ENCODE measurements at places on chromosomes 5 and 9.

GRCh38 chr5:172611913-172612312, 29.1 kb upstream of the NEURL1B start:
- DNase-seq, result no peak

DNA sequence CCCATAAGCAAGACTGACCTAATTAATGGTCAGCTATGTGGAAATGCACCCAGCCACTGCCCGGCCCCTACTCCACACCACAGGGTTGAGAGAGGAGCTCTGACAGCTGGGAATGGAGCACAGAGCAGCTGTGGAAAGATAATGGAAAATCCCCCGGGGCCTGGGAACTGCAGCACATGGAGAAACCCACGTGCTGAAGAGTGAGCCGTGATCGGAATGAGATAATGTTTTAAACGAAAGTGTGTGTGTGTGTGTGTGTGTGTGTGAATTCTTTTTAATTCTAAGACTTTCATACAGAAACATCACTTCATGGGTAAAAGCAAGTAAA, 13.1 kb upstream of the SLC12A7 start:
- no peak for DNase-seq

GRCh38 chr9:136928591-136928990, 15.9 kb downstream of the FBXW5 start:
- DNase-seq, result no peak

GRCh38 chr5:81590498-81591384, 160.2 kb downstream of the SSBP2 start:
- no peak for DNase-seq

- DNase-seq, result no peak
These were observed 425.9 kb upstream of the MPDZ start for GRCh38 chr9:13705373-13705772.

DNA sequence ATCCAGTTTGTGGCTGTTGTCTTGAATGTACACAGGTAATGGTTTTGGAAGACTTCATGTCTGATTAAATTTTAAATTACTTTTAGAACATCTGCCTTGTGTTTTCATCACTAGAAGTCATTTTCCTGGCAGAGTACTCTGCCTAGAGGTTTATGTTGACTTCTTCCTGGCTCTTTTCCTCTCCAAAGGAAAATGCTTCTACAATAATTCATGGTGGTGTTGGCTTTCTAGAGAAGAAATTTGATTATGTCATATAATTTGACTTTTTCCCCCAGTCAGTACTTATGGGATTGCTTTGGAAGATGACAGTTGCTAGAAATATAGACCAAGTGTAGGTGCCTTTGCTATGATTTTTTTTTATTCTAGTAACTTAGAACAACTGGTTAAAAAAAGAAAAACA, 46.8 kb downstream of the F2RL2 start:
- no peak for DNase-seq

DNA sequence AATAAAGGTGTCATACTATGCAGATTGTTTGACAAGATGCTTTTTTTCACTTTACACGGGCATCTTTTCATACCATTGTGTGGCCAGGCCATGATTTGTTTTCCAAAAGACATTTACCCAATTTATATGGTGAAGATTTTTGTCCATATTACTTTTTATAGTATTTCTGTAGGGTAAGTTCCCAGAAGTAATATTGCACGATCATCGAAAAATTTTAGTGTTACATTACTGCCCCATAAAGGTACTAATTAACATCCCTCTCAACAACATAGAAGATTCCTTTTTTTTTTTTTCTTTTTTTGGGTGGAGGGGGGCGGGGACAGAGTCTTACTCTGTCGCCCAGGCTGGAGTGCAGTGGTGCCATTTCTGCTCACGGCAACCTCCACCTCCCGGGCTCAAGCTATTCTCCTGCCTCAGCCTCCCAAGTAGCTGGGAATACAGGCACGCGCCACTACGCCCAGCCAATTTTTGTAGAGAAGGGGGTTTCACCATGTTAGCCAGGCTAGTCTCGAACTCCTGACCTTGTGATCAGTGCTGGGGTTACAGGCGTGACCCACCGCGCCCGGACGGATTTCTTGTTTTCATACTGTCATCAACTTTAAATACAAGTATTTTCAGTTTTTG, 1.2 kb upstream of the ROPN1L start:
- no peak for DNase-seq

- DNase-seq, result no peak
These were observed 54.1 kb upstream of the DMRTA1 start for GRCh38 chr9:22392523-22392922.

- no peak for DNase-seq
These were observed 187.2 kb upstream of the CDH10 start for GRCh38 chr5:24831989-24832388.

GRCh38 chr9:1157836-1158235, 107.7 kb downstream of the DMRT2 start:
- DNase-seq, result no peak

DNA sequence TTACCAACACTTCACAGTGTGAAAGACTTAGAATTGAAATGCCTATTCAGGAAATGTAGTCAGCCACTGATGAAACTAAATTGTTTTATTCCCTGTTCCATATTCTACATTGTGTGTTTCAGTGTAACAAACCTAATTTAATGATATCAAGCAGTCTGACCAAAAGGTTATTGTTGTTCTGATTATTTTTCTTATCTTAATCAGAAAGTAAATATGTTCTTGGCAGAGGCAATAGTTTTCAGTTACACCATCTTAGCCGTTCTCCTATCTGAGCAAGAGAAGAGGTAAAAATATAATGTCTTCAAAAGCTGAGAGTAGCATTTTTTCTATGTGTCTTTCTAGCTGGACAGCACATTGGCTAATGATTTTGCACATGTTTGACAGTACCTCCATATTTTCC, 17.1 kb downstream of the CDC26 start:
- DNase-seq, result no peak

- no peak for DNase-seq
These were observed 6.4 kb upstream of the SLC2A8 start for GRCh38 chr9:127390563-127390962.

DNA sequence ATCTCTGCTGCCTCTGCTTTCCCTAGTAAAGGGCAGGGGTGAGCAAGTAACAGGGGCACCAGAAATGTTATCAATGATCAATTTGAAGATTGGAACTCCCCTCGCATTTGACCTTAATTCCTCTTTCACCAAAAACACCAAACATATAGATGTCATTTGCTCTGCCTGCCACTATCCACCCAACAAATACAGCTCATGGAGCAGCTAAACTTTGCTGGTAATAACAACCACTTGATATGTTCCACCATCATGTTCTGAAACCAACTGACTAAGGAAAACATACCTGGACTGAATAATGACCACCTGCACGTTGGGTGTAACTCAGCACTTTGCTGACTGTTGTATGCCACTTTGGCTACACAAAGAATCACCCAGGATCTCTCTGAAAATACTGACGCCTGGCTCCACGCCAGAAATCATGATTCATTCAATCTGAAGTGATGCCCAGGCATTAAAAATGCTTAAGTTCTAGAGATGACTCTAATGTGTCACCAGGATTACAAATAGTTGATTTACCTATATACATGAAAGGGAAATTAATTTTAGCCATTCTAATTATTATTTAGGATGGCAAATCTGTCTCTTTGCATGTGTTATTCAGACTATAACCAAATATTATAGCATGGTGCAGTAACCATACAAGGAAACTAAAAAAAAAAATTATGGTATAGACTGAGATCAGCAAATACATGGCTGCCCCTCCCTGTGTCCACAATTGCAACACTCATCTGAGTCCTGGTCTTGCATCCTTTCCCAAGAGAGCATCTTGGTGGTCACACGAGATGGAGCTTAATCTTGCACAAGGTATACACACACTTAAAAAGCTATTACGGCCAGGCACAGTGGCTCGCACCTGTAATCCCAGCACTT, 43.1 kb upstream of the TTC39B start:
- no peak for DNase-seq

- DNase-seq, result no peak
These were observed 4.4 kb upstream of the RABGAP1 start for GRCh38 chr9:122936464-122936863.

- DNase-seq, result no peak
These were observed 475.3 kb upstream of the RIOK2 start for GRCh38 chr5:97658116-97658900.

GRCh38 chr5:7714119-7714518, 136.8 kb downstream of the CFAP90 start:
- DNase-seq, result no peak

GRCh38 chr9:89194421-89195130, 16.0 kb upstream of the SHC3 start:
- no peak for DNase-seq

DNA sequence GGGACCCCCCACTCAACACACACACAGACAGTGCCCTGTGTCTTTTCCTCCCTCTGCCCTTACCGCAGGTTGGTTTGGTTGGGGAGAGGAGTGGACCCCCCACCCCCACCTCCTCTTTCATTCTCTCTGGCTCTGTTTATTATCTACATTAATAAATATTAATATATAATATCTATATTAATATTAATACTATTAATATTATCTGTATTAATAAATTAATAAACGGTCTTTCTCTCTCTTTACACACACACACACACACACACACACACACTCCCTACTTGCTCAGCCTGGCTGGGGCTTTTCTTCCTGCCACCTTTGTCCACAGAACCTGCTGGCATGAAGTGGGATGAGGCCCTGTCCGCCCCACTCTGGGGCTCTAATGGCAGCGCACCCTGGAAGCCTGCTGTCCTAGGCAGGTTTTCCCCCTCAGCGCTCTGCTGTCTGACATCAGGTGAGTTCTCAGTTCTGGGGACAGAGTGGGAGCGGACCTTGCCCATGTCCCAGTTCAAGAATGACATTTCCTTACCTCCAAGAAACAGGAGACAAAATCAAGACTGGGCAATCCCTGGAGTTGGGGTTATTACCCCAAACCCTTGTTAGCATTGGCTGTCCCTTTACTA, 10.5 kb upstream of the SMIM32 start:
- DNase-seq, result no peak

DNA sequence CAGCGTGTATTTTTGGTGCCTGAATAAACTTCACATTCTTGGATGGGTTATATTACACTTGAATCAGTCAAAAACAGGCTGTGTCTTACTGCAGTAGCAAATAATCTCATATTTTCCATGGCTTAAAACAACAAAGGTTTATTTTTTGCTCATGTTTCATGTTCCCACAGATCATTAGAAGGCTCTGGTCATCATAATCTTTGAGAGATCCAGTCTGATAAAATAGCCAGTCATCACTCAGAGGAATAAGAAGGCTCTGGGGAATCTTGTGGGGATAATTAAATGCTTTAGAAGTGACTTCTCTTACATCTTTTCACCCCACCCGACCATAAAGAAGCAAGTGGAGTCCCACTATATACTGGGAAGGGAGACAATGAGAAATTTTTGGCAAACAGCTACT, 417.7 kb downstream of the PSAT1 start:
- DNase-seq, result no peak

- DNase-seq, result no peak
These were observed 46.3 kb downstream of the FSTL4 start for GRCh38 chr5:133565993-133566392.

DNA sequence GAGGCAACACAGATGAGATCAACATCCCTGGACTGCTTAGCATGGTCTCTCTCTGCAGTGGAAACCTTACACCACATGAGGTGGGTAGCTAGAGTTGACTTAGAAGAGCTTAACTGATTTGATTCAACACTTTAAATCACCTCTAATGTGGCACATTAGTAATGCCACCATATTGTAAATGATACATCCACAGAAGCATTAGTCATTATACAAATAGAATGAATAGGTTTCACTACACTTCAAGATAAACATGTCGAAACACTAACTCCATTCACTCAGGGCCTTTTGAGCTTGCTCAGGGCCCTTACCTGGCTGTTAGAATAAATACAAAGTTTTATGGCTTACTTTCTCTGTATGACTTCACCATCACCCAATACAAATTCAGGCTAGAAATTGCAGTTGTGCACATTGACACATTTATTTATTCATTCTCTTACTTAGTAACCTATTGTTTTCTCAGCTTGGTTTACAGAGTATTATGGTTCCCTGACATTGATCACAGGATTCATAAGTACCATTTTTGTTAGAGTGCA, 9.3 kb upstream of the SMAD5 start:
- no peak for DNase-seq

DNA sequence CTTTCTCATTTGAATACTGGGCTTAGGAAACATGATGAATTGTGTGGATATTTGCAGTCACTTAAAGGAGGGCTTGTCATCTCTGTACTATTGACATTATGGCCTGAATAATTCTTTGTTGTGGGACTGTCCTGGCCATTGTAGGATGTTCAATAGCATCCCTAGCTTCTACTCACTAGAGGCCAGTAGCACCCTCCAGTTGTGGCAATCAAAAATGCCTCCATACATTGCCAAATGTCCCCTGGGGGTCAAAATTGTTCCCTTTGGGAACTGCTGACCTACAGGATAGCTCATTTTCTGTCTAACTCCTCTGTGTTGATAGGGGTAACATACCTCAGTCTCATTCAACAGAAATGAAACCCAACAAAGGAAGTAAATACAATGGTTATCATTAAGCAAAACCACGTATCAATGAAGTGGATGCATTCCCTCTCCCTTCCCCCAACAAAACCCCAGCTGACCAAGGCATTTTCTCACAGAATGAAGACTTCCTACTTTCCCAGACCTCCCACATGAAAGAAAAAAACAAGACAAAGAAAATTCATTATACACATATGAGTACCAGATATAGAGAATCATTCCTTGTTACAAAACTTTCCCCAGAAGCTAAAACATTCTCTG, 18.1 kb downstream of the FYB1 start:
- DNase-seq, result peak; percentile 56

DNA sequence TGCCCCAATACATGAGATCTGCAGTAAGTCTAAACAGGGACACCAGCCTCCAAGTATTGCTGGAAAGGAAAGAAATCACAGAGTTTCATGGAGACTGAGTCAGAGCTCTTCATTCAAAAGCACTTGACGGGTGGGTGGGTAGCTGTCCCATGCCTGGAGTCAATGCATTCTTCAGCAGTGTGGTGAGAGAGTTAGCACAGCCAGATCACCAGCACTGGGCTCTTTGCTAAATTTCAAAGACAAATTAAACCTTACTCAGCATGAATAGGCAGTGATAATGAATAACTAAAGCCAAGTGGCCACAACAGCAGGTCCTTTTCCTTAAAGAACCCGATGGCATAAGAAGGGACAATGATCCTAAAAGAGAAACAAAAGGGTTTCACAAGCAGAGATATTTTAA, 192.4 kb downstream of the ACTL7B start:
- no peak for DNase-seq

DNA sequence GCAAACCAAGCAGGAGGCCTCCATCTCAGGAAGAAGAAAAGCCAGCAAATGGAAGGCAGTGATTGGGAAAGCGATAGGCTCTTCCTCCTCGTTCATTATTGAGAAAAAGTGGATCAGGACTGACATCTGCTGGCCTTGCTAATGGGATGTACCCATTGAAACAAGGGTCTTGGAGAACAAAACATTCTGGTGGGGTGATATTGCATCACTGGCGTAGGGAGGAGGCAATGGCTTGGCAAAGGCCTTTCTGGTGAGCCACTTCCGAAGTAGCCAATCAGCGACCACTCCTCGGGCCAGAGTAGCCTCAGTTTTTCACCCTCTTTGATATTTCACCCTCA, 86.7 kb upstream of the NFIB start:
- DNase-seq, result no peak

DNA sequence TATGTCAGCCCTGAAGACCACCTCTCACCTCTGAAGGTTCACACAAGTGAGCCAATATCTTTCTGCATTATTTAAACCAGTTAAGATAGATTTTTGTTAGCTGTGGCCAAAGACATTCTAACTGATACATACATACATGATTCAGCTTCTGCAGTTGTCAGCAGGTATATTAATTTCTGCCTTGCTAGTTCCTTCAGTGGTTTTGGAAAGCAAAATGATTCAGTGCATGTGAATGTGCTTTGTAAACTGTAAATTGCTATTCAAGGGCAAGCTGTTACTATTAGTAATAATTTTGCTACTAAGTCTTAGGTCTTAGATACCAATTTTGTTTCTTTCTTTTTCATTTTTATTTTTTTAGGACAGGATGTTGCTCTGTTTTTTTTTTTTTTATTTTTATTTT, 89.2 kb upstream of the ERBIN start:
- DNase-seq, result no peak

Data from CD4-positive, alpha-beta T cell treated with Interleukin-12 subunit alpha and Interleukin-12 subunit beta, for 1 hour (primary cell).